ENCODE measurements at places on chromosomes 1 and 21. TPM values are rescaled to one million over a fixed set of nuclear protein-coding genes. Genes with fewer than 3 reads are reported as not detected.
A peak's percentile ranks its signal among the peaks of the same experiment; 100 is the strongest.

GRCh38 chr1:240803151-240803550, 191.2 kb upstream of the GREM2 start:
- H3K27ac ChIP-seq, result no peak overlapping the region
- peaks cover 7% of the 10 kb centered on the region for H3K27me3 ChIP-seq
- H3K36me3 ChIP-seq, result no peaks in the 10 kb centered on the region
- no peak for DNase-seq
- no peaks in the 10 kb centered on the region for H3K4me1 ChIP-seq
- H3K4me3 ChIP-seq, result no peak overlapping the region

- no peaks in the 10 kb centered on the region for H3K27me3 ChIP-seq
- peaks cover 16% of the 10 kb centered on the region for H3K4me1 ChIP-seq
- H3K27ac ChIP-seq, result peak overlapping the region; percentile 19
- no peaks in the 10 kb centered on the region for H3K36me3 ChIP-seq
- no peak for DNase-seq
- peak overlapping the region; percentile 77 for H3K4me3 ChIP-seq
These were observed 5.0 kb downstream of the JMJD4 start for GRCh38 chr1:227729881-227730629.

GRCh38 chr1:51920130-51920529, 41.6 kb upstream of the NRDC start:
- peaks cover 2% of the 10 kb centered on the region for H3K4me1 ChIP-seq
- DNase-seq, result no peak
- H3K4me3 ChIP-seq, result no peak overlapping the region
- H3K36me3 ChIP-seq, result peaks cover 9% of the 10 kb centered on the region
- peaks cover 55% of the 10 kb centered on the region for H3K27me3 ChIP-seq
- H3K27ac ChIP-seq, result no peak overlapping the region

- no peak for DNase-seq
- no peaks in the 10 kb centered on the region for H3K36me3 ChIP-seq
- H3K27me3 ChIP-seq, result peaks cover 60% of the 10 kb centered on the region
These were observed at the start of gene ADAMTS5 for GRCh38 chr21:26967062-26967913. TSS of gene ADAMTS5 (minus strand) at chr21:26967088. CDS start at chr21:26966391, 697 bp downstream.

- peaks cover 4% of the 10 kb centered on the region for H3K4me1 ChIP-seq
- H3K36me3 ChIP-seq, result peaks cover 2% of the 10 kb centered on the region
- no peak for DNase-seq
- no peaks in the 10 kb centered on the region for H3K27me3 ChIP-seq
- H3K27ac ChIP-seq, result no peak overlapping the region
These were observed 1.5 kb downstream of the XPR1 start for GRCh38 chr1:180633057-180634056.

DNA sequence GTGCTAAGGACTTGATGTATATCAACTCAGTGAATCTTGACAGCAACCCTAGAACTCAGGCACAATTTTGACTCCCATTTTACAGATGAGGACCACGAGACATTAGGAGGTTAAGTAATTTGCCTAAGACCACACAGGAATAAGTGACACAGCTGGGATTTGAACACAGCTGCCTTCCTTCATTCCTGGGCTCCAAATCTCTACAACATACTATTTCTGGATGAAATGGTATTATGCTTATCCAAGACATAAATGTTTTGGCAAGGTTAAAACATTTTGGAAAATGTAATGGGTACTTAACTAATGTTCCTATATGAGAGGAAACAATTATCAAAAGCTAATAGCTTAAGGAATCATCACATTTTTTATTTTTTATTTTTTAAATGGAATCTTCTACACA, 4.8 kb downstream of the CLDN8 start:
- H3K4me1 ChIP-seq, result no peaks in the 10 kb centered on the region
- no peaks in the 10 kb centered on the region for H3K27me3 ChIP-seq
- DNase-seq, result no peak
- H3K36me3 ChIP-seq, result no peaks in the 10 kb centered on the region

DNA sequence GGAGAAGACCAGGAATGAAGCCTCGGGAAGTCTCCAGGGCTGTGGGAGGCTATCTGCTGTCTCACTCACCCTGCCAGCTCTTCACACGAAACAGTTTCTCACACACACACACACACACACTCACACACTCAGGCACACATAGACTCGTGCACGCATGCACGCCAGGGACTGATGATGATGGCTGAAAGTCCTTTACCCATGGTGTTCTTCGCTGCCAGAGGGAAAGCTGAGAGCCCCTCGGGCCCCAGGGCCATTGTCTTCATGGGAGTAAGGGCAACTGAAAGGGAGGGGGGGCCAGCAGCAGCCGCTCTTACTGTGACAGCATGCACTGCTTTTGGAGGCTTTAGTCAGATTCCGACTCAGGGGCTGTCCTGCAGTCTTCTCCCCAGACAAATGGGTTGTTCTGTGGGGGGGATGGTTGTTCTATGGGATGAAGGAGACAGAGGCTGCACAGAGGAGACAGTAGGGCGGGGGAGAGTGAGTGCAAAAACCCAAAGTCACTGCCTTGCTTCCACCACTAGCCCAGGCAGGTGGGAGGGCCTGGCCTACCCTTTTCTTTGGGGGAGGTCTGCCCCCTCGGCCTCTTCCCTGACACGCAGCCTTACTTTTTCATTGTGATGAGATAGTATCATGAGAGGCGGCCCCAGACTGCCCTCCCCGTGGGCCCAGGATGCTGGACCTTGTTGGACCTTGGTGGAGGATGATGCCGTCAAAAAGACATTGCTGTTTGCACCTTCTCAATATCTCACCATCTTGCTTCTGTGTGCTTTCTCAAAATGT, 29.0 kb downstream of the STUM start:
- H3K27ac ChIP-seq, result no peak overlapping the region
- no peak overlapping the region for H3K4me3 ChIP-seq
- H3K4me1 ChIP-seq, result no peaks in the 10 kb centered on the region

- H3K27me3 ChIP-seq, result no peaks in the 10 kb centered on the region
- H3K36me3 ChIP-seq, result peaks cover 2% of the 10 kb centered on the region
- no peak for DNase-seq
- H3K27ac ChIP-seq, result peak overlapping the region; percentile 87
These were observed 10.1 kb downstream of the ENTREP3 start for GRCh38 chr1:155245163-155245524.

DNA sequence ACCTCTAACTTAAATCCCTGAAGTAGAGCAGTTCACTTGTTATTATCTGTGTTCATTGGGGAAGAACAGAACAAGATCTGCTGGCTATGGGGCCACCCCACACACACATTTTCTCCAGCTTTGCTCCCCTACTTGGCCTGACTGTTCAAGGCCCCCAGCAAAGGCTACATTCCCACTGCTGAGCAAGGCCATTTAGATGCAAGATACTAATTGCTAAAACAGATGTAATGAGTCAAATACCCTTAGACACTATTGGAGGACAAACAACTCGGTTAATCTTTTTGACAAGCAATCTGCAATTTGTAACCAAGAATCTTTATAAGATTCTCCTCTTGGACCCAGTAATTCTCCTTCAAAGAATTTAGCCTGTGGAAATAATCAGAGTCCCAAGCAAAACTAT, 67.7 kb downstream of the NAV1 start:
- no peaks in the 10 kb centered on the region for H3K36me3 ChIP-seq
- H3K27me3 ChIP-seq, result peaks cover 14% of the 10 kb centered on the region
- no peaks in the 10 kb centered on the region for H3K4me1 ChIP-seq
- no peak overlapping the region for H3K4me3 ChIP-seq

DNA sequence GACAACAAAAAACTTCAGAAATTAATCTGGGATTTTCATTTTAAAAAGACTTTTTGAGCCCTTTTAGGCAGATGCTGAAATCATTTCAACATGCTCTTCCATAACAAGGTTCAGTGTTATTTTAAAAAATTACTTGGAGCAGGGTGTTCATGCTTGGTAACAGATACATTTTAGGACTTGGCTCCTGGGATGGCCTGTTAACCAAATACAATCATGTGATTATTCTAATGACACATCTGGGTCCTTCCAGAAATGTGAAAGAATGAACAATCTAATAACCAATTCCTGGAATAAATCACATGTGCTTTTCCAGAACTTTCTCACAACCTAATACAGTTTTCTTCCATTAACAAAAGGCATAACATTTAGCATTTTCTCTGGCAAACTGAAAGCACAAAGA, 379.8 kb upstream of the RUNX1 start:
- H3K36me3 ChIP-seq, result no peaks in the 10 kb centered on the region
- H3K4me1 ChIP-seq, result peaks cover 11% of the 10 kb centered on the region
- H3K4me3 ChIP-seq, result no peak overlapping the region

Gene LDLRAD1
- total RNA-seq, result not detected

Measured in T-helper 17 cell (primary cell).